ENCODE measurements at places on chromosomes 4 and X.

- DNase-seq = no peak
Measured at GRCh38 chrX:101108284-101108683, 10.3 kb downstream of the CENPI start.

GRCh38 chrX:122565952-122566351 lies 618.1 kb upstream of the GRIA3 start:
- DNase-seq = no peak

- DNase-seq = no peak
Measured at GRCh38 chrX:149074398-149074797, 430.7 kb downstream of the IDS start.

DNA sequence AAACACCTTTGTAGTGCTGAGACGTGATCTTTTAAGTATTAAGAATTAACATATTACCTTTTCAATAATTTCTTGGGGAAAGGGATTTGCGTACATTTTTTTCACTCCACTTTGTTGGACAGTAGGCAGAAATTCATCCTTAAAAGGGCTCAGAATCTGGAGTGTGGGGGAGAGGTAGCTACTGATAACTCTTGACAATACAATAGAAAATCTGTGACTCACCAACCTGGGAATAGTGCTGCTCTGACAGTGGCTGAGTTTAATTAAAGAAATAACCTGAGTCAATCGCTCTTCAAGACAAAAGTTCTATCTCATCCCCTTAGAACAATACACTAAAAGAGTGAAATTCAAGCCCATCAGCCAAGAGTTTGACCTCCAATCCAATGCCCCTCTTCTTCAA lies 60.2 kb downstream of the SLC9A7 start:
- no peak for DNase-seq

DNA sequence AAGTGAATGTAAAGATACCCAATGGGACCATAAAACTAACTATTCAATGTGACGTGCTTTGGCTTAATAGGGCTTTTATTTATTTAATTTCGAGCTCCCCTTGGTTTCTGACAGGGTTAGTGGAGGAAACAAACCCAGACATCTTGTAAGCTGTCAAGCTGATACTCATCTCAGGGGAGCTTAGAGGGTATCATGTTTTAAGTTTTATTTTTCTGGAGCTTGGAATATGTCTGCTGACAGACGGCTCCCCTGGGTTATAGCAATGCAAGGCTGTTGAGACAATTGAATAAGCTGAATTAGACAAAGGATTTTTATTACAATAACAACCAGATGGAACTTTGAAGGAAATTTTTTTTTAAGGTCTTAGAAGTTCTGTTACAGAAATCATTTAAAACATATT lies 456.5 kb downstream of the IL1RAPL1 start:
- DNase-seq = no peak

DNA sequence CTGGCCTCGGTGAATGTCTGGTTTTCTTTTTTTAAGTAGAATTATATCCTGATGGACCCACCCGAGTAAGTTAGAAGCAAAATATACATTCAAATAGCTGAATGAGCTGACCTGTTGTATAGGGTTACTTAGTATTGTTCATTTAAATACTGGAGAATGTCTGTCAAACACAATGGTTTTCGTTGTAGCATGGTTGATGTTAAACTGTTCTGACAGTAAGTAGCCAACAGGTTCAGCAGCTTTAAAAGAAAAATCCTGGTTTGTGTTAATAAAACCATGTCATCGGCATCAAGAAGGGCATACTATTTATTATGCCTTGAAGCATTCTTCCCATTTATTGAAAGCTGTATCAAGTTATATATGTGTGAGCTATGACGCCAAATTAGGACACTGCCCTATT lies 149.6 kb downstream of the ANAPC10 start:
- no peak for DNase-seq

GRCh38 chrX:46244451-46244850 lies 300.8 kb downstream of the ZNF674 start:
- no peak for DNase-seq

GRCh38 chr4:141109983-141110382 lies 23.3 kb downstream of the RNF150 start:
- DNase-seq = no peak

GRCh38 chr4:119233750-119234149 lies 21.2 kb downstream of the USP53 start:
- DNase-seq = no peak

- no peak for DNase-seq
Measured at GRCh38 chr4:44988011-44988410, 261.7 kb upstream of the GNPDA2 start.

DNA sequence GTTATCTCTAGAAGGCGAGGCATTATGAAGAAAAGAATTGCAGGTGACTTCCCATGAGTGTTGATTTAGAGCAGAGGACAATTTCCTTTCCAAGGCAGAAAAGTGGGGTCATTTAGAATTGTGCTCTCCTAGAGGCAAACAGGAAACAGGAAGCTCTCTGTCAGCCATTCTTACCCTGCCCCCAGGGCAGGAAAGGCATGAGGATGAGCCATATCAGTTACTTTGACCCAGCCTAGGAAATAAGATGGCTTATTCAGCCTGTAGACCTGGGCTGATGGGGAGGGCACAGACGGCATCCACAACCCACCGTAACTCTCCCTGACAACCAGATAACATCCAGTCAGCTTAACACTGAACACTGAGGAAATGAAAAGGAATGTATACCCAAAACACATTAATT lies 88.8 kb upstream of the KDR start:
- no peak for DNase-seq

- no peak for DNase-seq
Measured at GRCh38 chrX:21721195-21721594, 36.7 kb downstream of the SMPX start.
